CD14-positive monocyte (primary cell): ENCODE measurements at places on chromosomes 4 and X. TPM values are rescaled to one million over a fixed set of nuclear protein-coding genes. Genes with fewer than 3 reads are reported as not detected.

EFHC2 gene
- not detected for polyA plus RNA-seq

EGF gene
- polyA plus RNA-seq: 0.17 TPM

TGIF2LX gene
- not detected in 2 replicates for polyA plus RNA-seq

GUCY1A1 gene
- 0.88 TPM for polyA plus RNA-seq

NAP1L3 gene
- polyA plus RNA-seq: not detected

KCNIP4 gene
- polyA plus RNA-seq: 0.25 TPM

PDHA2 gene
- not detected for polyA plus RNA-seq
